Psoas muscle (tissue), 8 donors: ENCODE measurements at places on chromosomes 5 and 9.

DNA sequence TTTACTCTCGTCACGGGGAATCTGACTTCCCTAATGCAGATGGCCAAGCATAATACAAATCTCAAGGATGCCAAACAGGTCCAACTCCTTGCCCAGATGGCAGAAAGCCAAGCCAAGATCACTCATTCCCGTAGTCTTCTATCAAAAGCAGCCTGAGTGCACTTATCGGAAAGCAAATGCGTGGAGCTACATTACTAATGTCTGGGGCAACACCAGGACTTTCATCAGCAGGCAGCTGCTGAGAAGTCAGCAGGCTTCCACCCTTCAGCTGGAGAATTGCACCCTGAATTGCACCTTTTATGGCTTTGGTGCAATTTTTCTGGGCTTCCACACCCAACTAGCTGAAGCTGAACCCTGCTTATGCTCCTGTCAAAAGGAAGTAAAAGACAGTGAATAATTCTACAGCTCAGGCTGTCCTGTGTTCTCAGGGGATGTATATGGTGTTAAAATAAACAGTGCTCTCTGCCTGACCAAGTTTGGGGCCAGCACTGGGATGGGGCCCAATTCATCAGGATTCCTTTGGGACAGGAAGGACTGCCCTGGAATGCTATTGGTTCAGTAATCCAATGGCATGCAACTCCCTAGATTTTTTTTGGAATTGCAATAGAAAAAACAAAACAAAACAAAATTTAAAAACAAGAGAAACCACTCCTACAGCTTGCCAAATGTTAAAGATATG lies 92.6 kb downstream of the DPYSL3 start:
- DNase-seq = peak; percentile 32

- no peak for DNase-seq
Measured at GRCh38 chr5:116577064-116577788, 2.6 kb upstream of the SEMA6A start.

DNA sequence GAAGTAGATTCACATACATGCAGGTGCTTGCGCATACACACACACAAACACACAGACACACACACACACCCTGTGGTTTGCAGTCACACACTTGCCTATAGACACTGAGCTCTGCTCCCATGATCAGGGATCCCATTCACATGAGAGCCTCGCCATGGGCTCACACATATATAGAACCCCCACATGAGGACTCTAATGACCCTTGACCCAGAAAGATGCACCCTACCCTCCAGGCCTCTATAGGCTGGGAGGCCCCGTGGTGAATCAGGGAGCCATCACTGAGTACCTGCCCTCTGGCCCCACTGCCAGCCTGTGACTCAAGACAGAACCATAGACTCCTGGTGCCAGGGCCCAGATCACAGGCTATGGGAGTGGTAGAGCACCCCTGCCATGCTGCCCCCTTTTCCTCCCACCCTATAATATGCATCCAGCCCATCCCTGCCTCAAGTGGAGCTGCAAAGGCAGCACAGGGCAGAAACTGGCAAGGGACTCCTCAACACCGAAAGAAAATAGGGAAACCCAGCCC lies 3.3 kb upstream of the AQP3 start:
- no peak for DNase-seq

GRCh38 chr5:102511666-102512065 lies 12.9 kb upstream of the SLCO6A1 start:
- DNase-seq = no peak

DNA sequence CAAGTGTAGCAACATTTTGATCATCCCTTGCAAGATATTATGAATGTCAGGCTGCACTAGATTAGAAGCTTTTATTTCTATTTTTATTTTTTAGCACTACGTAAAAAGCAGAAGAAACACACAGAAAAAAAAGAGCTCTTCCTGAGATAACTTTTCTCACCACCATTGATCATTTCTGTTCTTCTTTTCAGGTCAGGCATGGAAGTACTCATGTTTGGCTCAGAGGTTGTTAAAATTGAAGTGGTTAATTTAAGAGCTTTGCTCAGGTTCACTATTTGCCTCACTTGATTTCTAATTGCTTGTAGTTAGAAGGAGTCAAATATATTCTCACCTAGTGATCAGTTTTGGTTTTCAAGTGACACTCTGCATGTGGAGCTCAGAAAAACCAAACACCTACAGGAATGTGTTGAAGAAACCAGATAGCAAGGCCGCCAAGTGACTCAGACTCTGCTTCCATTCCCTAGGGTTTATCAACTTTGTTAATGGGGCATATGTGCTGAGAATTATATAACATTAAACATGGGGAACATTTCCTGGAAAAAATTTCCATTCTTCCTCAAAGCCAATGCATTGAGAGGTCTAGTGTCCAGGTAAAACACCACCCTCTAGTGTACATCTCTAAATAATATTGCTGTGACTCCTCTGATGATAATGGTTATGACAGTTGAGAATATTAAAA lies 679.8 kb downstream of the CETN3 start:
- no peak for DNase-seq

GRCh38 chr9:36808251-36808650 lies 225.8 kb downstream of the PAX5 start:
- no peak for DNase-seq
